ENCODE measurements at places on chromosomes 11 and 22.
A peak's percentile ranks its signal among the peaks of the same experiment; 100 is the strongest.

- DNase-seq: no peak
These were observed 493.5 kb downstream of the DLG2 start for GRCh38 chr11:85133636-85134035.

GRCh38 chr11:112103446-112103845 is 16.8 kb downstream of the SDHD start:
- no peak for DNase-seq

- DNase-seq: no peak
These were observed 42.2 kb downstream of the CYTH4 start for GRCh38 chr22:37324340-37325038.

- no peak for DNase-seq
These were observed 6.4 kb upstream of the JAM3 start for GRCh38 chr11:134062265-134063123.

DNA sequence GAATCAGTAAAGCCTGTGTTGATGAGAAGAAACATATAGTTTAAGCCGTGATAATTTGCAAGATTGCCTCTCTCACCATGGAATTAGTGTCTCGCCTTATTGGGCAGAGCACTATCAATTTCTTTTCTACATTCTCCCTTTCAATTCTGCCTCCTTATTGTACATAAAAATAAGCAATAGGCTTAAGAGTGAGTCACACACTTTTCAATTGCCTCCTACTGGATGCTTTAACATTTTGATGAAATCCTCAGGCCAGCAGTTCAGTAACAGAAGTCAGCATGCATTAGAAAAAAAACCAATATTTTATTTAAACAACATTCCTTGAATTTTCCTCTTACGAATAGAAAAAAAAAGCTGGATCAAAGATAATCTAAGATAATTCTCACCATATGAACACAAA is 33.8 kb upstream of the VWA5A start:
- no peak for DNase-seq

GRCh38 chr22:26846645-26847044 is 189.3 kb downstream of the MIAT start:
- DNase-seq: no peak

- DNase-seq: no peak
These were observed 188.9 kb downstream of the BCR start for GRCh38 chr22:23369054-23369685.

DNA sequence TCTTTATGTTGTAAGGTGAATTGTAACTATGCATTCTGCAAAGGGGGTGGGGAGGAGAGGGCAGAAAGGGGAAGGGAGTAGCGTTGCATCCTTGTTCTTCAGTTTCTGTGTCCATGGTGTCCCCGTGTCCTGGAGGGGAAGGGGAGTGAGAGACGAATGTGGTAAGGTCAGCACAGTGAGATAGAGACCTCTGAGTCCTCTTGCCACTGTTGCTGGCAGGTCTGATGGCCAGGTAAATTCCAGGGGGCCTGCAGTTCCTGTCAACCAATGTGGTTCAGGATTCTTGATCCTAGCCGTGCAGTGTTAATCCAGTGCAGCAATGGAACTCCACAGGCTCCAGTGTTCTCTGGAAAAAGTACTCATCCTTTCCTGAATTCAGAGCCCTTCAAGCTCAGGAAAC is 14.6 kb upstream of the ADSL start:
- DNase-seq: no peak

DNA sequence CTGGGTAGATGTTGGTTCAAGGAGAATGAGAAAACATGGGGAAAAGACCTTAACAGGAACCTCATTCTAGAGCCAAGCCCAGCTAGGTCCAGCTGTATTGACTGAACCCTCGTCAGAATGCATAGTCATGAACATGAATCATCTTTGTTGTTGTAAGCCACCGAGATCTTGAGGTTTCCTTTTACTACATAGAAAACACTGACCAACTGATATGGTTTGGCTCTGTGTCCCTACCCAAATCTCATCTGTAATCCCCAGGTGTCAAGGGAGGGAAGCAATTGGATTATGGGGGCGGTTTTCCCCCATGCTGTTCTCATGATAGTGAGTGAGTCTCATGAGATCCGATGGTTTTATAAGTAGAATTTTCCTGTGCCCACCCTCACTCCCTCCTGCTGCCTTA is 19.4 kb upstream of the PHOX2A start:
- DNase-seq: no peak

DNA sequence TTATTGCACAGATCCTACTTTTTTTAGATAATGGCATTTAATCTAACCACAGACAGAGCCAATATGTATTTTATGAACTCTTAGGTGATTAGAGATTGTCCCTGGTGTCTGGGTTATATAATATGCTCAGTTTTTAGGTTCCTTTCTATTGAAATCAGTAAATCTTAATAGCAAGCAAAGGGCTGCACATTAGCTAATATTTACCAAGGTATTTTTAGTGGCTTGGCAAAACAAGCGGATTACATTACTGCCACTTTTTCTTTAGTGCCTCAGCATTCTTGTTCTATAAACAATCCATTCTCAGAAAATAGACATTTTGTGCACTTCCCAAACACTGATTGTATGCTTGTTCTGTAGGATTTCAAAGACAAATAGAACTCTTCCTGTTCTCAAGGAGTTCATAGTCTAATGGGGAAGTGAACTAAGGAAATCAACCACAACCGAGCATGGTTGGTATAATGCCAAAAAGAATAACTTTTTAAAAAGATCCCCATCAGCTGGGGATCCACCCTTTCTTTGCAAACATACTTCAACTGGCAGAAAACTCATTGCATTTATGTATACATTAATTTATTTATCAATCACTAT is 23.8 kb downstream of the KCNJ1 start:
- DNase-seq: no peak

DNA sequence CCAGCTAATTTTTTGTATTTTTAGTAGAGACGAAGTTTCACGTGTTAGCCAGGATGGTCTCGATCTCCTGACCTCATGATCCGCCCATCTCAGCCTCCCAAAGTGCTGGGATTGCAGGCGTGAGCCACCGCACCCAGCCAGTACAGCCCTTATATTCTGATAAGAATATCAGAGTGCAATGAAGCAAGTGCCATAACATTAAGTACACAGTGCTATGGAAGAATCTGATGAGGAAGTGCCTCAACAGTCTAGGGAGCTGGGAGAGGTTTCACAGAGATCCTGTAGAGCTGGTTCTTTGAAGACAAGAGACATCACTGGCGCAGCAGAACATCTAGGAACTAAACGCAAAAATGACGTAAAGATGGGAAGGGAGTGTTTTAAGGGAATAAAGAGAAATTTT is 2.1 kb downstream of the RTCB start:
- no peak for DNase-seq

DNA sequence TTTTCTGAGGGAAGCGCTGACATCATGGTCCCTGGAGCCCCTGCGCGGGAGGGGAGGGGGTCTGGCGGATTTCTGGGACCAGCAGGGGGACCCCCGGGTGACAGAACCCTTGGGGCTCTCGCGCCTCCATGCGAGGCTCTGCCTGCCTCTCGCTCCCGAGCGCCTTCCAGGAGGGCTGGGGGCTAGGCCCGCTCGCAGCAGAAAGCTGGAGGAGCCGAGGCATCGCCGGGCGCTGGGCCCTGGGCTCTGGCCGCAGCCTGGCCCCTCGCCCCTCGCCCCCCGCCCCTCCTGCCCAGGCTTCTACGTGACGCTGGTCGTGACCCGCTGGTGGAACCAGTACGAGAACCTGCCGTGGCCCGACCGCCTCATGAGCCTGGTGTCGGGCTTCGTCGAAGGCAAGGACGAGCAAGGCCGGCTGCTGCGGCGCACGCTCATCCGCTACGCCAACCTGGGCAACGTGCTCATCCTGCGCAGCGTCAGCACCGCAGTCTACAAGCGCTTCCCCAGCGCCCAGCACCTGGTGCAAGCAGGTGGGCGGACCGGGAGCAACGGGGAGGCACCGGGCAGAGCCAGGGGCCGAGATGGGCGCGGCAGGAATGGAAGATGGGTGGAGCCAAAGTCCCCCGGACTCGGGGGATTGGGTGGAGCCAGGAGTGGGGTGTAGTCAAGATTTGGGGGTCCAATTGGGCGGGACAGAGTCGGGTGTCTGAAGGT is 5.4 kb downstream of the BEST1 start:
- no peak for DNase-seq

DNA sequence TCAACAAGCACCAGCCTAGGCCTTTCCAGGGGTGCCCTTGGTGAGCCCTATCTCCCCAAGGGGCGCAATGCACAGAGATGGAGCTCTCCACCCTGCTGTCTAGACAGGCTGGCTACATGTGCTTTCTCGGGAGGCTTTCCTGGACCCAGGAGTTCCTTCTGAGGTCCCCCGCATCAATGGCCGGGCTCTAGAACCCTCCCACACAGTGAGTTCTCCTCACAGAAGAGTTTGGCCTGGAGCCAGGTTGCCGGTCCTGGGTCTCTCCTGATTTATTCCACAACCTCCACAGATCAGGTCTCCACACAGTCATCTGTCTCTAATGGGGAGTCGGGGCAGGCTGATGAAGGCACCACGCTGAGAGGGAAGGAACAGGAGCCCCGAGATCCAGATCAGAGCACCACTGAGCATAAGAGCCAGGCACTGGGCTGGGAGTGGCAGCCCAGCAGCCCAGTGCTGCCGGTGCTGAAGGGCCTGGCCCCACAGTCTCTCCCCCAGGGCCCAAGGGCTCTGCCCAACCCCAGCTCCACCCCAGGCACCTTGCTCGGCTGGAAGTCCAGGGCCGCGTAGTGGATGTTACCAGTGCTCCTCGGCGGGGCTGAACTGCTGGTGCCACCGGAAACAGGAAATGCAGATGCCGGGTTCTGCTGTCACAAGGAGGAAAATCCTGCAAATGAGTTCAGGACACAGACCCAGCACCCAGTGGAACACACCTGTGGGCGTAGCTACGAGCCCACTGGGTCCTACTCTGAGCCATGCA is 44.7 kb downstream of the GAB4 start:
- DNase-seq: no peak

DNA sequence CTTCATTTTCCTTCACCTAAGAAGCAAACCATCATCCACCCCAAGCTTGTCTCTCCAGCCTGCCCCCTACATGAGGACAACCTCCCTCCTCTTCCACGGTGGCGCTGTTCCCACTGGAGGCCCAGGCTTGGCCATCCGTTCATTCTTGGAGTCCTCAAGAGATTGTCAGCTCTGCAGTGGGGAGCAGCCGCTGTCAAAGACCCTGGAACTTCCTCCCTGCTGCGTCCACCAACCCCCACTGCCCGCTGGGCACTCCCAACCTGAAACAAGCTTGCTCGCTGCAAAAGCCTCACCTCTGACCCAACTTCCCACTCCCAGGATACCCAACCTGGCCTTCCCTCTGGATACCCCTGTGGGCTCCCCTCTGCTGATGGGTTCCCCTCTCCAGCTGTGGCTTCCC is 10.4 kb upstream of the CD81 start:
- DNase-seq: no peak

DNA sequence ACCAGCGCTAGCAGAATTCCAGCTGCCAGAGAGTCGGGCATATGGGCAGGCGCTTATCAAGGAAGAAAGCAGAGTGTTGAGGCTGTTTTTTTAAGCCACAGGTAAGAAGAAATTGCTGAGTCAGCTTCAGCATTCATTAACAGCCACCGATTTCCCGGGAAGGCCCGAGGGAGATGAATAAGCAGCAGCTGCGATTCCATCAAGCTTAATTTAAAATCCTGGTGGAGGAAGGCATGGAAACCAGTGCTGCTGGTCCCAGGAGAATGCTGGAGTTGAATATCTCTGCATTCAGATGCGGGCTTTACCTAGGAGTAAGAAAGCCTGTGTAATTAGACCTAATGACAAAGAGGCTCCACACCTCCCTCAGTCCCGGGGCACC is 168.8 kb downstream of the BRD1 start:
- no peak for DNase-seq

GRCh38 chr11:63837027-63837688 is 1.8 kb upstream of the MARK2 start:
- peak; percentile 90 for DNase-seq

DNA sequence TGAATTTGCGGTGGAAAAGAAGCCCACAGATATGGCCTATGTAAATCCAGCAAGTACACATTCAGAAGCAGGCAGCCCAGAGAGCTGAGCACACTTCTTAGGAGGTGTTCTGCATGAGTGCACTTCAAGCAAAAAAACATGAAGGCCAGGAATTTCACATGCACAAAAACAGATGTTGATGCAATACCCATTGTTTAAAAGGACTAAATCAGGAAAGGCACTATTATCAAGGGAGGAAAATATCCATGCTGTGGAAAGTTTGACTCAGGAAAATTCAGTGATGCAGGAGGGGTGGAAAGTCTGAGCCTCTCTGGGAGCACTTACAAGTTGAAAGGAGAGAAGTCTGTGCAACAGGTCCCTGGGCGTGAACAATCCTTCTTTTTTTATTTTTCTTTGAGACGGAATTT is 15.8 kb upstream of the CARS1 start:
- DNase-seq: no peak

DNA sequence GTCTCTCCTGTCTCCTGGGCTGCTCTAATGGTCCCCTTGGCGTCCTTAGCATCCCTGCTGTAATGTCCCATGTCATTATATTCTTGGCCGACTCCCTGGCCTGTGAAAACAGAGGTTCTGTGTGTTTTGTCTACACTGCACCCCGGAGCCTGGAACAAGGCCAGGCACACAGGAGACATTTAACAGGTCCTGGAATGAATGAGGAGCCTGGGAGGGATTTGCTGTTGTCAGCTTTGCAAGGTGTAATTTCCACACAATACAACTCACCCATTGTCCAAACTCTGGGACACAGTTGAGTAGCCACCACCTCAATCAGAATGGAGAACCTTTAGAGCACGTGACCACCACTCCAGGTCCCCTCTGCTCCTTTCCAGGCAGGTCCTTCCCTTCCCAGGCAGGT is 14.9 kb upstream of the PDGFB start:
- DNase-seq: no peak

DNA sequence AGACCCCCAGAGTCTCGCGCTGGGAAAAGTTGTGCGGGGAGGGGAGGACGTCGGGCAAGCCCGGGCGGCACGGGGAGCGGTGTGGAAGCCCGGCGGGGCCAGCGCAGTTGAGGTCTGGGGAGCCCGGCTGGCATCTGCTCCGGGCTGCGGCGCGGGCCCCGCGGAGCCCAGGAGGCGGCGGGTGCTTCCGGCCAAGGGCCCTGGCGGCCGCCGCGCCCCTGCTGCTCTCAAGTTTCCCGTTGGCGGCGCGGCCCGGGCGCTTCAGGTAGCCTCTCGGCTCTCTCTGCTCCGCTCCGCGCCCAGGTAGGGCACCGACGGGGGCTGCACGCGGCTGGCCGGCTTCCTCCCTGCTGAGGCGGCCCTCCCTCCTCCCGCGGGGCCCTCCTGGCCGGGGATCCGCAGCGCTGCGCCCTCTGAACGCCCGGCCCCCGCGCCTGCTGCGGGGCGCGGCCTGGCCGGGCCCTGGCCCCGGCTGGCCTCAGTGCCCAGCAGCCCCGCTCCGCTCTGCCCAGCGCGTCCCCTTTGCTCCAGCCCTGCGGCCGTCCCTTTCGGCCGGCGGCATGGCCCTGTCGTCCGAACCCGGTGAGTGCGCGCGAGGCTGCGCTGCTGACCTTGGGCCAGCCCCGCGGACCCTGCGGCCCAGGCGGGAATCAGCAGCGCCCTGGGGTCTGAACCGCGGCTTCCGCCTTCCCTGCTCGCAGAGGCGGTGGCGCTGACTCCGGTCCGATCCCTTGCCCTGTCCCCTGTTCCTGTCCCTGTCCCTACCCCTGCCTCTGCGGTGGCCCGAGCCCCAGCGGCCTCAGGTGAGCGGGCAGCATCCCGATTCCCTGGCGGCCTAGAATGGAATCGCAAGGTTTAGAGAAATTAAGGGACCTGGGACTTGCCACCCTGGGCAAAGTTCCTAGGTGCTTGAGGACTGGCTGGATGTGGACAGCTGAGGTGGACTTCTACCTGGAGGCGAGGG is 4.3 kb upstream of the AMPD3 start:
- DNase-seq: no peak
